ENCODE measurements at places on chromosomes 11 and 22.

- no peak for DNase-seq
Measured at GRCh38 chr11:107962181-107962580, 33.9 kb downstream of the RAB39A start.

GRCh38 chr22:39925909-39926679 is 25.2 kb downstream of the GRAP2 start:
- DNase-seq, result no peak

DNA sequence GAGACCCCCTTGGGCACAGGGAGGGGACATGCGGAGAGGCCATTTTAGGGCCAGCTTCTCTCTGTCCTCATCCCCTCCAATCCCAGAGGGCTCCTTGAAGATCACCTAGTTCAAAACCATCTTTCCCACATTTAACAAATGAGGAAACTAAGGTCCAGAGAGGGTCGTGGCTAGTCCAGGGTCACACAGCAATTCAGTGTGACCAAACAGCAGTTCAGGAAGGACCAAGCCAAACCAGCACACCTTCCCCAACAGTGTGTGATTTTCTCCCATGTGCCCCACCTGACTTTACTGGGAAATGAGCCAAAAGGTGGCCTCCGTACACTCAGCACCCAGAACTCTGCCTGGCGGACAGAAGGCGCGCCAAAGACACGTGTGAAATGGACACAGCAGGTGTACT is 51.3 kb downstream of the CACNA1I start:
- no peak for DNase-seq

DNA sequence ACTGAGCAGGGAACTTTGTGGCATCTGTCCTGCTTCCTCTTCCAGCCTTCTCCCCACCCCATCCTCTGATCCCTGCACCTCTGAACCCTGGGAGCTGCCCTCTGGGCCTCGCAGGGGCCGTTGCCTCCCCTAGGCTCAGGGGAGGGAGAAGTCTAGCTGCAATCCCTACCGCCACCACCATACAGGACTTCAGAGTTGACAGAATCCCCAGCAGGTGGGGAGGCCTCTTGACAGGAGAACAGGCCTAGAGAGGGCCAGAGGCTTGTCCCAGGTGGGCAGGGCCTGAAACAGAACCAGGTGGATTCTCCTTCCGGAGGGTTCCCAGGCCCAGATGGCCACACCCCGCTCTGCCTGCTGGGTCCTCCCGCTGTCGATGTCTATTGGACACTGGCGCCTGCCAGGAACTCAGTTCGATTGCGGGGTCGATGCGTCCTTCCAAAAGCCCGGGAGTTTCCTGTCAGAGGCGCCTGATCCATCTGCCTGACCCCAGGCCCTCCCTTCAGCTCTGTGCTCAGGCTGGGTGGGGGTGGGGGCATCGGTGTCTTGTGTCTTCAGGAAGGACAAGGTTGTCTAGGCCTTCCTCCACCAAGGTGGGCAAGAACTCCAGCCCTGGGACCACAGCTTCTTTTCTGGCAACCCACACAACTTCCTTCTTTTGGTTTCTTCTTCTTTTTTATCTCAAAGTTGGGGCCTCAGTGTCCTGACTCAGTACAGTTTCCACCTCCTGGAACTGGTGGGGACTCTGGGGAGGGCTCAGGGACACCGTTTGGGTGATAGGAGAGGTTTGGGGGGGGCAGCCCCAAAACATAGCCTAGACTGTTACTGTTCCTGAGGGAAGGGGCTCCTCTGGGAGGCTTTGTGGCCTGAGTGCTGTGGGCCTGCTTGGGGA is 6.4 kb downstream of the STARD10 start:
- no peak for DNase-seq

DNA sequence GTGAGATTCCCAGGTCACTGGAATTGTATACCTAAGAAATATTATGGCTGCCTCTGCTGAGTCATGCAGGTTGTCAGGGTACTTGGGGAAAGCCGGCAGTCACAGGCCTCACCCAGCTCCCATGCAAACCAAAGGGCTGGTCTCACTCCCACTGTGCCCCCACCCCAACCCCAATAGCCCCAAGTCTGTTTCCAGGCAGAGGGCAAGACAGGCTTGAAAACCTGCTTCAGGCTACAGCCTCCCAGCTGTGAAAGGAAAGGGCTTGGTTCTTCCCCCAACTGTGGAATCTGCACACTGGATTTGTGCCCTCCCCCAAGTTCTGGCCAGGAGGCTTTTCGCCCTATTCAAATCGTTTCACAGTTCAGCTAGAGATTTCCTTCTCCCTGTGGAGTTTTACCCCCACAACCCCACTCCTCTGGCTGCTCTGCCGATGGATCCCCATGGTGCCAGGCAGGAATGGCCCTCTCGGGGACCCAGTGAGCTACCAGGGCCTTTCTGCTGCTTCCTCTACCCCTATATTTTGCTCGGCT is 37.0 kb upstream of the ABTB2 start:
- DNase-seq, result no peak

DNA sequence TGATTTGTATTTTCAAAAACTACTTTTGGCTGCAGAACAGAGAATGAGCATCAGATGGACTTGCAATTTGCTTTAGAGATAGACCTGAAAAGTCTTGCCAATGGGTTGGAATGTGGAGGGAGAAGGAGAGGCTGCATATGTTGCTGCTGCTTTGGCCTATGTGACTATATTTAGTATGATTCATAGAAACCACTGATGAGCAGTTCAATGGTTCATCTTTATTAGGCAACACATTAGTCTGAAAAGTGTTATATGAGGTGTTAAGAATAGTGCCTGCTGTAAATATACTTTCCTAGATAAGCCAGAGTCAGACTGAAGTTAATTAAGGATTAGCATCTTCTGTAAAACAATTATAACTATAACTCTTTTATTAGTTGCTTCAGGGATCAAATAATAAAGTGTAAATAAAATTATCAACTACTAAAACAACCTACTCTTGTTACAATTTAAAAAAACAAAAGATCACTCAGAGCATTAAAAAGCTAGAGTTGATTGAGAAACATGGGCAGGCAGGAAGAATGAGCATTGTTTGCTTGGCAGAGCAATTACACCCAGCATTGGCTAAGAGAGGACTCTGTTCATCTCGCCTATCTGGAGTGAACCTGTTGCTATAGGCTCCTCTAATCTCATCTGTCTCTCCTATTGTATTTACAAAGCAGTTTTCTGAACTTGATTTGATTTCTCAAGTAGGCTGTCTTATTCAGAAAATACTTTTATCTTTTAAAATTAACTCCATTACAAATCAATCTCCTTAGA is 36.3 kb downstream of the HORMAD2 start:
- DNase-seq, result no peak

DNA sequence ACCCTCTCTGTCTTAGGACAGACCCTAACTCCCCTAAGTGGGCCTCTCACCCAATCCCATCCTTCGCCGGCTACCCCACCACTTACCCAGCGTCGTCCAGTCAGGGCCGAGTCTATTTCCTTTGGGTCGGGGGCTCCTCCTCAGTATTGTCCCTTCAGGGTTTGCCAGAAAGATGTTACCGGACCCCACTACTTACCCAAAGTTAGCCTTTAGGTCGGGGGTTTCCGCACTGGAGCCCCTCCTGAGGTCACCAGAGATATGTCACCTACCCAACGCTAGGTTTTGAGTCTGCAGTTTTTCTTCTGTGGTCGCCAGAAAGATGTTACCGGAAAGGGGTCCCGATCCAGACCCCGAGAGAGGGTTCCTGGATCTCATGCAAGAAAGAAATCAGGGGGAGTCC is 17.9 kb upstream of the B4GALNT4 start:
- DNase-seq, result no peak

GRCh38 chr11:32819187-32819586 is 10.5 kb upstream of the PRRG4 start:
- DNase-seq, result no peak

GRCh38 chr11:76729214-76729613 is 53.9 kb upstream of the TSKU start:
- no peak for DNase-seq

GRCh38 chr11:121513807-121514206 is 61.0 kb upstream of the SORL1-AS1 start:
- DNase-seq, result peak; percentile 25

GRCh38 chr11:72816404-72816990 is 2.3 kb downstream of the ATG16L2 start:
- no peak for DNase-seq

- peak; percentile 22 for DNase-seq
Measured at GRCh38 chr11:109123816-109124787, 297.9 kb upstream of the C11orf87 start.

Measured in DMS79 (cell line).